ENCODE measurements at places on chromosomes 1 and 21.

DNA sequence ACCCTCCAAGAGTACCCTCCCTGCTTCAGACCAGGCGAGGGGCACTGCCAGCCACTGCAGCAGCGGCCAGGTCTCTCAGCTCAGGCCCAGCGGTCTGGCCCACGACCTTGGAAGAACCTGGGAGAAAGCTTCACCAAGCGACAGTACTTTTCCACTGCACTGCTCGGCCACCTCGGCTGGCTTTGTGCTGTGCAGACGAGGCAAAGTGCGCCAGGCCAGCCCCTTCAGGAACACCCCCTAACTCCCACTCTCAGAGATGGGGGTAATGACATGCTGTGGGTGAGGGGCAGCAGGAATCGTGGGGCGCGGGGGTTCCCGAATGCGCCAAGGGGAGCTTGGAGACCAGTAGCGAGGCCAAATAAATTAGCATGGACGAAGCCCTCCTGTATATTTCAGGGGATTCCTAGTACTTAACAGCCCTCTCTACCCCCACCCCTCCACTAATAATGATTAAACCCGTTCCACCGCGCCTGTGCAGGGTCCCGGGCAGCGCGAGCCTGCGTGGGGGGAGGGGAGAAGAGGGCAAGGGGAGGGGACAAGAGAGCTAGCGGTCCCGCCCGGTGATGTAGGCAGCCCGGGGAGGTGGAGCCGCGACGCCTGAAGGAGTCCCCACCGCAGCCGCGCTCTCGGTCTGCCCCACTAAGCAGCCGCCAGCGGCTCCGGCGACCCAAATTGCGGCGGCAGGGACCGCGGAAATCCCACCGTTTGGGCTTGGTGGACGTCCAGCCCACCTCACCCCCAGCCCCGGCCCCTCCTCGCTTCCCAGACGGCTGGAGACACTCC lies at the start of gene FAM43B:
Gene FAM43B, plus strand, starts transcription at position 629 of the 783 bp plus-strand sequence. CDS start 401 bp downstream, outside the sequence.
- DNase-seq, result no peak

GRCh38 chr21:41631564-41632461 lies 123.9 kb upstream of the TMPRSS2 start:
- DNase-seq, result no peak

GRCh38 chr1:97144527-97144926 lies 422.9 kb downstream of the PTBP2 start:
- DNase-seq, result no peak

DNA sequence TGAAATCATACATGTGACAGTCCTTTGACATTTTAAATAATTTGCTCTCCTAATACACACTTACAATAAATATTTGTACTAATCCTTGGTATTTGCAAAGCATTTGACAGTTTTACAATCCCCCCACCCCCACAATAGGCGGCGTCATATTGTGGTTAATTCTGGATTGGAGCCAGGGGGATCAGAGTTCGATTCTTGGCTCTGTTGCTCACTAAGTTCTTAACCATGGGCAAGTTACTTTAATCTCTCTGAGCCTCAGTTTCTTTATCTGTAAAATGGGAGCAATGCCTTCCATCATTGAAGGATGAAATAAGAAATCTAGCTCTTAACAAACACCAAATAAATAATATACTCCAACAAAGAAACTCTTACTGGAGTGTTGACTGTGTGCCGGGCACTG lies 23.8 kb downstream of the CACNA1S start:
- no peak for DNase-seq

DNA sequence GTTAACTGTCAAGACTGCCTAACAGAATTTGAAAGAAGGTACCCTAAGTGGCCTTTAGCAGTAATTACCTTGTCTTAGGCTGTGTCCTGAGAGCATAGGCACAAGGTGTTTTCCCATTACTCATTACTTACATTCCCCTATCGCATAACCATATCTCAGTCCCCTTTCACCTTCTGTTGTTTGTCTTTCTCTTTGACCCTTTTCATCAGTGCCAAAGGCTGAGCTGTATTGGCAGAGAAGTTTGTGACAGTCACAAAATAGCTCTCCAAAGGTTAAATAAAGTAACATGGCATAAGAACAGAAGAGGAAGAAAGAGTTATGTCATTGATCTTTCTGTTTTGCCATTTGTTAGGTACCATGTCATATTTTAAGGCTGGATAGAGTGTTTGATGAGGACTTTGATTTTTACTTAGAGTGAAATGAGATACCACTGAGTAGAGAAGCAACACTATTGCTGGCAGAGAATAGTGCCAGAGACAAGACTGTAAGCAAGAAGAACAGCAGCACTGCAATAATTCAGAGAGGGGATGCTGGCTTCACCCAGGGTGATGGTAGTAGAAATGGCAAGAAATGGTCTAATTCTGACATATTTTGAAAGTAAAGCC lies 497.8 kb downstream of the TTLL7 start:
- DNase-seq, result no peak

GRCh38 chr1:201958348-201958747 lies 3.0 kb downstream of the TIMM17A start:
- DNase-seq, result no peak

DNA sequence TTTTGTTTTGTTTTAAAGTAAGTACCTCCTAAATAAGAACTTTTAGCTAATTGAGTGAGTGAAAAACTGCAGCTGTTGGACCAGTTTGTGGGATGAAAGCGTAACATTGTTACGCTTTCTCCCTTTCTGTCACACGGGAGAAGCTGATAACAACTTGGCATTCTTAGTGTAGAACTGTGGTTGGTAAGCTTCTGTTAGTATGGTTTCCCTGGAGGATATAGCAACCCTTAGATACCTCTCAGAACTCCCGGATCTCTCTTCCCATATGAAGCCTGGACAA lies 98.2 kb downstream of the CACHD1 start:
- DNase-seq, result no peak

DNA sequence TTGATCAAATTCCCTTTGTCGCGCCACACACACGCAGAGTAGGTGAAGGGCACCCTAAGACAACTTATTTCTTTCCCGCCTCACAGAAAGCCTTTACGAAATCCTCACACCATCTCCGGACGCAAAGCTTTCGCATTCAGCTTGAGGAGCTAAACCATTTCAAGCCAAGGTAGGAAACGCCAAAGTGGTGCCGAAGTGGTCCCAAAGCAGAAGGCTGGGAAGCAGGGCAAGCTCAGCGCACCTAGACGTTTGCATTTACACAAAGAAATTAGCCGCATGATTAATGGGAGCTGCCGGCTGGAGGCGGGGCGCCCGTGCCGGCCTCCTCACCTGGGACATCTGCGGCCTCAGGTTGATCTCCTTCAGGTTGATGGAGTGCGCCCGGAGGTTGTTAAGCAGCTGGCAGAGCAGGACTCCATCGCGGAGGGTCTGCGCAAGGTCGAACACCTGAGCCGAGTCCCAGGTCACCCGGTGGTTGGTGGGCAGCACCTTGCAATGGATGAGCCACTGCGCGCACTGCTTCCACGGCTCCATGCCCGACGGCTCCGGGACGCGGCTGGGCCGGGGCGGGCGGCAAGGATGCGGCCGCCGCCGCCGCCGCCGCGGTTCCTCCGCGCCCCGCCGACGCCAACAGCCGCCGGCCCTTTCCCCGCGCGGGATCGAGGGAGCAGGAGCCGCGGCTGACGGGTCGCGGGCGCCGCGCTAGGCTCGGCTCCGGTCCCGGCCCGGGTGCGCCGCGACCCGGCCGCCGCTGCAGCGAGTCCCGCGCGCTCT lies 457 bp downstream of the VAV3 start:
- DNase-seq, result peak; percentile 6

Data from CD4-positive, alpha-beta T cell treated with Interferon alpha-2 for 1 hour (primary cell).